ENCODE measurements at places on chromosomes 4 and X. TPM values are rescaled to one million over a fixed set of nuclear protein-coding genes. Genes with fewer than 3 reads are reported as not detected.

- H3K27ac ChIP-seq, result no peak overlapping the region
- no peak overlapping the region for H3K4me3 ChIP-seq
- DNase-seq, result no peak
- H3K36me3 ChIP-seq, result no peaks in the 10 kb centered on the region
Measured at GRCh38 chr4:174053895-174054294, 229.6 kb downstream of the FBXO8 start.

DNA sequence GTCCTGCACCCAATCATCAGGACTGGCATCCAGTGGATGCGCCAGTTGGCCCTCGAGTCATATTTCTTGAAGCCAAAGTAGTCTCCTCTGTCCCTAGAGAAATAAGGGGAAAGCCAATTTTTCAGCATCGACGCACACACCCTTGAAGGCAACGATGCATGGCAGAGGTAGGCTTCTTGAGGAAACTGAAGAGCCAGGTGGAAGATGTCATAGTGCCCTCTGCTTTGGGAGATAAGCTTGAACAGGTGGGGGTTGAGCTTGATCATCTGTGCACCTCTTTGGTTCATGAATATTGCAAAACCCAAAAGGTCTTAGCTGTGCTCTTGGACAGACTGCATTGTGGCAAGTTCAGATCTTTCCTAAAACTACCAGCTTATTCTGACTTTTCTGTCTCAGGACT, 34.6 kb upstream of the WDR1 start:
- peaks cover 2% of the 10 kb centered on the region for H3K27me3 ChIP-seq
- H3K4me3 ChIP-seq, result no peak overlapping the region

DNA sequence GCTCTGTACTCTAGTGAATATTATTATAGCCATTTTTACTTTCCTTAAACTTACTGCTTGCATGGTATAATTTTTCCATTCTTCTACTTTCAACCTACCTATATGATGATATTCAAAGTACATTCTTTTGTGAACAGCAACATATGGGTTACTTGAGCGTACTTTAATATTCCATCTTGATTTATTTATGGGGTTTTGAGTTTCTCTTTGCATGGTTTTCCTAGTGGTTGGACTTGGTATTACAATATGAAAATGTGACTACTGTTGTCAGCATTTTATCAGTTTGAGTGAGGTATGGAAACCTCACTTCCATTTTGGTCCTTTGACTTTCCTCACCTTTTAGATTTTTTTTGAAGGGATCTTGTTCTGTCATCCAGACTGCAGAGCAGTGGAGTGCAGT, 35.9 kb downstream of the ADGRG4 start:
- no peaks in the 10 kb centered on the region for H3K4me1 ChIP-seq
- DNase-seq, result no peak
- H3K4me3 ChIP-seq, result no peak overlapping the region
- no peak overlapping the region for H3K27ac ChIP-seq
- H3K27me3 ChIP-seq, result peaks cover 13% of the 10 kb centered on the region

- H3K4me3 ChIP-seq, result no peak overlapping the region
- no peak for DNase-seq
- H3K36me3 ChIP-seq, result peaks cover 17% of the 10 kb centered on the region
- H3K4me1 ChIP-seq, result peaks cover 16% of the 10 kb centered on the region
Measured at GRCh38 chrX:7115557-7115956, 32.0 kb upstream of the STS start.

DCHS2 gene
- total RNA-seq, result not detected

Data from activated CD8-positive, alpha-beta memory T cell treated with anti-CD3 and anti-CD28 coated beads, Interleukin-2, amount 10 ng/mL, durations not matched to agents 7 days and 5 days (primary cell).